ENCODE measurements at places on chromosomes 16 and 17.

DNA sequence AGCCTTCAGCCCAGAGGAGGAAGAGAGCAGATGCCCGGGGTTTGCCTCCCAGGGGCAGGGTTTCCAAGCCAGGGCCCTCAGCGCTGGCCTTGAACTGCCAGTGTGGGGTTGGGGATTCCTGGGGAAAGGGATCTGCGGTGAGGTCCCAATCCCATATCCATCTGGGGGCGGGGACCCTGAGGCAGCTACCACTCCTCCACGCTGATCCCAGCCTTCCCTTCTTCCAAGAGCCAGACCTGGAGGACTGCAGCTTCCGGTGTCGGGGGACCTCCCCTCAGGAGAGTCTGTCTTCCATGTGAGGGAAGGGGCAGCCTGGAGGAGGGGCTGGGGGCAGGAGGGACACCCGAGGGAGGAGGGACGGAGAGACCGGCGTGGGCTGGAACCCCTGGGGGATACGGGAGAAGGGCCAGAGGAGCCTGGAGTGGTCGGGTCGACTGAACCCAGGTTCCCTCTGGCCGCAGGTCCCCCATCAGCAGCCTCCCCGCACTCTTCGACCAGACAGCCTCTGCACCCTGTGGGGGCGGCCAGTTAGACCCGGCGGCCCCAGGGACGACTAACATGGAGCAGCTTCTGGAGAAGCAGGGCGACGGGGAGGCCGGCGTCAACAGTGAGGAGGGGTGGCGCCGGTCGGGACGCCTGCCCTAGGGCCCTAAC is 10.7 kb upstream of the CISD3 start:
- DNase-seq, result no peak

- DNase-seq, result peak; percentile 69
These were observed 142.5 kb upstream of the ELAC2 start for GRCh38 chr17:13160296-13160695.

DNA sequence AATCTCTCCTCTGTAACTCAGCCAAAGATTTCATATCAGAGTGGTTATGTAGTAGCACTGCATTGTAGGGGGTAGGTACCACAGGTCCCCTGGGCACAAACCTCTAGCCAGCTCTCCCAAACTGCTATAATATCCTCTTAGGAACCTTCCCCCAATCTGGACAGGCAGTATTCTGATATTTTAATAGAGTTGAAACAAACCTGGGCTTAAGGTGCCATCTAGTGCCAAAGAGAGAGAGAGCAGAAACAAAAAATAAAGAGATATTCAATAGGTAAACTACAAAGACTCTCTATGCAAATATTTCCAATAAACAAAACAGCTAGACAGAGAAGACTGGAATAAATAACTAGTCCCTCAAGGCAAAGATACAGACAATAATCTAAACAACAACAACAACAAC is 1070.0 kb downstream of the CDH11 start:
- DNase-seq, result peak; percentile 32

- peak; percentile 99 for DNase-seq
These were observed 2.3 kb upstream of the MAP2K3 start for GRCh38 chr17:21282231-21282630.

- DNase-seq, result no peak
These were observed 1.4 kb upstream of the MAP1LC3B start for GRCh38 chr16:87390641-87391323.

DNA sequence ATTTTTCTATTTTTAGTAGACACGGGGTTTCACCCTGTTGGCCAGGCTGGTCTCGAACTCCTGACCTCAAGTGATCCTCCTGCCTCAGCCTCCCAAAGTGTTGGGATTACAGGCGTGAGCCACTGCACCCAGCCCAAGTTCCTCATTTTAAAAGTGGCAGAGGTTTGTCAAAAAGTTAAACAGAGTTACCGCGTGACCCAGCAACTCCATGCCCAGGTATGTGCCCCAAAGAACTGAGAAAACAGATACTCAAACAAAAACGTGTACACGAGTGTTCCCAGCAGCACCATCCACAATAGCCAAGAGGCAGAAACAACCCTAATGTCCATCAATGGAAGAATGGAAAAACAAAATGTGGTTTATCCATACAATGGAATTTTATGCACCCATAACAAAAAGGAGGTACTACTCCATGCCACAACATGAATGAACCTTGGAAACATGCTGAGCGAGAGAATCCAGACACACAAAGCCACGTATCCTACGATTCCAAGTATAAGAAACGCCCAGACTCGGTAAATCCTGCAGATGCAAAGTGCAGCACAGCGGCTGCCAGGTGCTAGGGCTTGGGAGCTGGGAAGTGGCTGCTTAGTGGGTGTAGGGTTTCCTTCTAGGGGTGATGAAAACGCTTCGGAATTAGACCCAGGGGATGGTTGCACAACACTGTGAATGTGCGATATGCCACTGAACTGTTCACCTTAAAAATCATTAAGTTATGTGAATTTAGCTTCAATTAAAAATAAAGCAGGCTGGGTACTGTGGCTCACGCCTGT is 24.8 kb downstream of the ADCY9 start:
- no peak for DNase-seq

DNA sequence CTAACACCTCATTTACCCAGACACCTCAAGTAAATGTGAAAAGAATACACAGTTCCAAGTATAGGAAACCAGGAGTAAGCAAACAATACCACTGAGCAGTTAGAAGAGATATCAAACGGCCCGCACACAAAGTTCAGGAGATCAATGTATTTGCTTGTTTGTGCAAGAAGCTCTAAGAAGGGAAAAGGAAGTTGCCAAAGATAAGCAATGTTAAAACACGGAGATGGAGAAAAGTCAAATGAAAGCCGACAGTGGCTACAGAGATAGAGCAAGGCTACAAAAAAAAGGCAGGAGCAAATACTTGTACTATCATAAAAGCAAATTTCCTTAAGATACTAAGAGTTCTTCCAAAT is 29.5 kb downstream of the PSME3IP1 start:
- no peak for DNase-seq

DNA sequence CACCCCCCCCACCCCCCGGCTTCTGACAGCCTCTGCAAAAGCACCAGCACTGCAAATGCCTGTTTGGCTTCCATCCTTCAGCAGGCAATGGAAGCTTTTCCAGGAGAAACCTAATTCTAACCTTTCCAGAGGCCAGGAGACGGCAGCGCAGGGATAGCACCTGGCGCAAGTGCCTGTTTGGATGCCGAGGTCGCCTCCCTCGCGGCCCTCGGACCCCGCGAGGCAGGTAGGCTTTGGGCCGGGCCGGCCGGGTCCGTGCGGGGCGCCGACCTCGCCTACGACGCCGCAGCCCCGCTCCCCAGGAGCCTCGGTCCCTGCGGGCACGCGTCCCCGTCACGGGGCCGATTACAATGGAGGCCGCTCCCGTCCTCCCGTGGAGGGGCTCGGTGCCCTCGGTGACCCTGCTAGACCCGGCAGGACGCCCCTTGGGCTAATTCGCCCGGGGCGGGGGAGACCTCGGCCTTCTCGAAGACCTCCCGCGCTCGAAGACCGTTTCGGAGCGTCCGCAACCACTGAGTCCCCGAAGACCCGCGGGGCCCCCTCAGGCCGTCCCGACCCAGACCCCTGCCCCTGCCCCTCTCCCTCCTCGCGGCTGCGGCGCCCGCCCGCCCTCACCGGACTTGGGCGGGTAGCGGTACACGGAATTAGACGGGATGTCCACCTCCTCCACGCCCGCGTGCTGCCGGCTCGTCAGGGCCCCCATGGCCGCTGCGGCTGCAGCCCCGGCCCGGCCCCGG is 587 bp downstream of the RNF157 start:
- no peak for DNase-seq

GRCh38 chr16:23310217-23310616 is 8.1 kb downstream of the SCNN1B start:
- DNase-seq, result no peak

DNA sequence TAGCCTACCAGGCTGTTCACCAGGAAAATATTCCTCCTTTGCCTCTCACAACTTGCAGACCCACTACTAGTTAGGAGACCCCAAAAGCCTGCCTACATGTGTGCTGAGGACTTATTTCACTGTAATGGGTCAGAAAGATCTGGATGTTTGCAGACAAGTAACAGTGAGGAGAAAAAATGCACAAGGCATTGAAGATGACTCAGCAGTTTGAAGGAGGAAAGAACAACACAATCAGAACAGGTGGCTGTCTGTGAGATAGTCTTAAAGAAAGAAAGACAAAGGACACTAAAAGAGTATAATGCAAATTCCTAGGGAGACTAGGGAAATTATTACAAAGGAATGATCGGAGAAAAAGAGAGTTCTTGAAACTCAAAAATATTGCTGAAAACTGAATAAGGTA is 69.0 kb downstream of the ANKFN1 start:
- DNase-seq, result no peak

DNA sequence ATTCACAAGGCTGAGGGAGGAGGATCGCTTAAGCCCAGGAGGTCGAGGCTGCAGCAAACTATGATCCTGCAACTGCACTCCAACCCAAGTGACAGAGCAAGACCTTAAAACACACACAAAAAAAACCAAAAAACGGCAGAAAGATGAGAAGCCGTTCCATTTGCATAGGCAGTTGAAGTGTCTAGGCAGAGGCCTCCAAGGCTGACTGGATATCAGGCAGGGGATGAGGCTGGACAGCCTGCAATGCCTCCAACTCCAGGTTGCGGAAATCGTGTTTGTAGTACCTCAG is 2.0 kb upstream of the FBXL19 start:
- DNase-seq, result no peak

GRCh38 chr16:19853742-19854542 is 30.7 kb downstream of the GPRC5B start:
- no peak for DNase-seq

GRCh38 chr16:85462714-85463611 is 150.2 kb upstream of the GSE1 start:
- no peak for DNase-seq

DNA sequence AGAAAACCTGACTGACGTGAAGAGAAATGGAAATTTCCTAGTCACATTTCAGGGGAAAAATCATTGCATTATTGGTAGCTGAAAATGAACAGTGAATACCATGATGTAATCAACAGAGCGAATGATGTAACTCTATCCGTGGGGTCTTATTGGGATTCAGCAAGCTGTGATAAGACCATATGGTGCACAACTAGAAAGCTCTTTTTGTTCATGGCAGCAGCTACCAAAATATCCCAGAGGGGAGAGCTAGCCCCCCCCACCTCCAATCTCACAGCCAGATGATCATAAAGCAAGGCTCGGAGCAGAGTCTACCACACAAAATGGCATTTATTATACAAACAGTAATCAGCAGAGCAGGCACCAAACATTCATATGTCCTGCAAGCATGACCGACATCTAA is 22.2 kb upstream of the DNAH17 start:
- DNase-seq, result peak; percentile 44

DNA sequence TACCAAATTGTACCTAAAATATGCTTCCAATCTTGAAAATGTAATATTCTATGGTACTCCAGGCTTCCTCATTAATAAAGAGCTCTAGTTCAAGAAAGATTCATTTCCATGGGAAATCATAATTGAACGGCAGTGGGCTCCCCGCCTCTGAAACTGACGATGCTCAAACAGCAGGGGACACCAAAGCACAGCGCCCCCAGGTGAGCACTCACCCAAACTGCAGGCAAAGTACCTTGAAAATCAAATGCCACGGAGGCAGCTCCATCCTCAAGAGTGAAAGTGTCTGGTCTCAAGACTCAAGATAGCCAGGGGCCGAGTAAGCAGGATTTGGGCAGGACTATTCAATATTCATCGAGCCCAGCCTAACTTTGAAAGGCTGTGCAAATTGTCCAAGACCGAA is 217.4 kb upstream of the TNRC6C start:
- no peak for DNase-seq

GRCh38 chr17:27609611-27610303 is 21.2 kb upstream of the LGALS9 start:
- DNase-seq, result no peak

- DNase-seq, result peak; percentile 74
These were observed 33.5 kb downstream of the ABCC3 start for GRCh38 chr17:50668025-50668837.

DNA sequence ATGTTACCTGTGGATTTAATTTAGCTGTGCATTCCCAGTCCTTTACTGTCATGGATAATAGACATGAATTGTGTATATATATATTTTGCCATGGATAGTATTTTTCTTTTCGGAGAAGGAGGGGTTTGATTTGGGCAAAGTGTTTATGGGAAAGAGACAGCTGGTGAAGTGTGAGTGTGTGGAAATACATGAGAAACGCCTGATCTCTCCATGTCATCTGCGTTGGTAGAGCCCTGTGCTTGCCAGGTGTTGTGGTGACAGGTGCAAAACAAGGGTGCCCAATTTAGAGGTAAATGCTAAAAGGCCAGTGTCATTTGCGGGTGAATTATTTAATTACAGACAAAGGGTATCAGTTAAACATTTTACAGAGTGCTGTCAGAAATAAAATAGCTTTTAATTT is 23.4 kb downstream of the NDEL1 start:
- no peak for DNase-seq

GRCh38 chr16:84277244-84277823 is 17.3 kb upstream of the WFDC1 start:
- peak; percentile 46 for DNase-seq

- no peak for DNase-seq
These were observed 18.0 kb downstream of the ALOX12B start for GRCh38 chr17:8069587-8069860.

- DNase-seq, result no peak
These were observed 53.2 kb downstream of the CPPED1 start for GRCh38 chr16:12750554-12750918.

DNA sequence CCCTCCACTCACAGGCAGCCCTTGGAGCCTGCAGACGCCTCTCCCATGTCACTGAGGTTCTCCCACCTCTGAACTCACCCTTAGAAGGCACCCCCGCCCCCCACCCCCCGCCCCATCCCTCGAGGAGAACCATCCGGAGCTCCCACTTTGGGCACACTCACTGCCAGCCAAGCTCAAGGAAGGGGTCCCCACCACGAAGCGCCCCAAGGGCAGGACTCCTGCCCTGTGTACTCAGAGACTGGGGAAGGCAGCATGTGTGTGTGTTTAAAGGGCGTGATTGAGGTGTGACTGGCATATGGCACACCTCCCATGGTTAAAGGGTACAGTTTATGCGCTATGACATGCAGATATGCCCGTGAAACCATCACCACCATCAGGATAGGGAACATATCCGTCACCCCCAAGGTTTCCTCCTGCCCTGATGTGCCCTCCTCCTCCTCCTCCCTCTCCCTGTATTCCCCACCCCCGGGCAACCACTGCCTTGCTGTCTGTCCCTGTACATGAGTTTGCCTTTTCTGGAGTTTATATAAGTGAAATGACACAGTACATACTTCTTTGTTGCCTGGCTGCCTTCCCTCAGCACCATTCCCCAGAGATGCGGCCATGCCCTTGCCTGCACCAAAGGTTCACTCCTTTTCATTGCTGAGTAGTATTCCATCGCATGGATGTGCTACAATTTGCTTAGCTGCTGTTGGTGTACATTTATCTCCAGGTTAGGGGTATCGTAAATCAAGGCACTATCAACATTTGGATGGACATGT is 14.0 kb upstream of the RBFOX3 start:
- no peak for DNase-seq

- no peak for DNase-seq
These were observed 5.9 kb downstream of the UBALD2 start for GRCh38 chr17:76270770-76271668.
